Caki2 (cell line): ENCODE measurements at places on chromosomes 12 and 14. TPM values are rescaled to one million over a fixed set of nuclear protein-coding genes. Genes with fewer than 3 reads are reported as not detected.

DNA sequence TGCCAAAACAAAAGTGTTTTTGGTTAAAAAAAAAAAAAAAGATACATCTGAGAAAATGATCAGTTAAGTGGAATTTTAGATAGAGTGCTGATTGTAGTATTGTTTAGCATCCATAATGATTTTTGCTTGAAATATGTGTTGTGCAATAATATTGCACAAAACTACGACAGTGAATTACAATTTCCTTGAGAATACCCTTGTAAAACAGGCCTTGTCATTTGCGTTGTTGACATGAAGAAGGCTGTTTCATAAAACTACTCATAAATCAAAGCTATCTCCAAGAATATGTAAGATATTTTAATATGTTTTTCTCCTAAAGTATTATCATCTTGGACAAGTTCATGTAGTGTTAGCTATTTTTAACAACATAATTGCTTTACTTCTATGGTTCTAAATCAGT lies 1077.0 kb downstream of the LRFN5 start:
- DNase-seq: no peak

GRCh38 chr14:85516239-85517113 lies 13.5 kb upstream of the FLRT2 start:
- DNase-seq: no peak

GRCh38 chr12:130764073-130764472 lies 48.0 kb upstream of the RIMBP2 start:
- peak; percentile 47 for DNase-seq

PMCH gene
- not detected in 2 replicates for total RNA-seq

DNA sequence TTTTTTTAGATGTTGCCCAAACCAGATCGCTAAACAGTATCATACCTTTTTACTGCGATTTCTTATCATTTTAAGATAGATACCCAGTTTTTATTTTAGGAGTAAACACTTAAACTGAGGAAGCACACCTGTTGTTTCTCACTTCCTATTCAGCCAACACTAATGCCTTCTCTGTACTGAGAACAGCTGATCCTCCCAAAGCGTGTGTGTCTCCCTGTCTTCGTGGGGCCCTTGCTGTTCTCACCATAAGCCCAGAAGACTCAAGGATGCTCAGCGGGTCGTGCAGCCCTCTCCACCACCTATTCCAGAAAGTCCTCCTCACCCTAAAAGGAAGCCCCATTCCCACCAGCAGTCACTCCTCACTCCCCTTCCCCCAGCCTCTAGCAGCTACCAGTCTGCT lies 14.8 kb downstream of the PPP2R5C start:
- no peak for DNase-seq
